ENCODE measurements at places on chromosomes 7 and 10.

- no peak for DNase-seq
Observed at GRCh38 chr10:5949009-5949759, 28.2 kb downstream of the IL15RA start.

DNA sequence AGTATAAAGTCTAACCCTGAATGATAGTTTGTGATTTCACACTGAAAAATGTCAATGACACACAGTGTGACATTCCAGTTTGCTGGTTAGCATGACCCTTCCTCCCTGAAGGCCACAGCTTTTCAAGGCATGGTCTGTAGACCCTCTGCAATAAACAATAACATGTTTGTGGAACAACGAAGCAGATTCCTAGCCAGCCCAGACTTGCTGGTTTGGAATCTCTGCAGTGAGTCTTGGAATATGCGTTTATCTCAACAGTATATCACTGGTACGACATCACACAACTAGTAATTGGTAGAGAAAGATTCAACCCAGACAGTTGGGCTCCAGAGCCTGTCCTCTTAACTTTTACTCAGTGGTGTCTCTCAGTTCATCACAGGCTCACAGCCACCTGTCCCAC lies 23.7 kb upstream of the DUSP5 start:
- DNase-seq: no peak

- no peak for DNase-seq
Observed at GRCh38 chr7:35691827-35692307, 3.1 kb downstream of the HERPUD2 start.

GRCh38 chr10:18325889-18326531 lies 185.8 kb downstream of the CACNB2 start:
- DNase-seq: no peak

DNA sequence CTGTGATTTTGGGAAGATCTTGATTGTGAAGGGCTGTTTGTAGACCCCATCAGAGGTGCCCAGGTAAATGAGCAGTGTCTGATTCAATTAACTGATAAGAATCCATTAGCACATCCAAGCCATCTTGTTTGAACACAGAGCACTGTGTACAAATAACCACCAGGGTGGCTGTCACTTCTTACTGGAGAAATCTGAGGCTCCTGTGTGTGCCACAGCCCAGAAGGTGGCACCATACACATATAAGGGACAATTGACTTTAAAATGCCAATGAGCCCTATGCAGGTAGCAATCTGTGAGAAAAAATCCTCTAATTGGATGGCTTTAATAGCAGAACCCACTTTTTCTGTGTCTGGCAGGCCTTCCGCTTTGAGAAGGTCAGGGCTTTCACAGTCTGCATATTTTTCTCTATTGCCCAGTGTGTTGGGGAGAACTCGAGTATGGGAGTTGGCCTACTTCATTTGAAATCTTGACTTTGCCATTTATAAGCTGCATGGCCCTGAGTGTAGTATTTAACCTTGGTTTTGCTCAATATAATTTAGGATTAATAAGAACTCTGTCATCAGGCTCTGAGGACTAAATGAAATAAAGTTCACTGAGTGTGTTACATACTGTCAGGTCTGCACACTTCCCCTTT lies 517.4 kb downstream of the CCSER2 start:
- DNase-seq: no peak

Data from activated CD8-positive, alpha-beta memory T cell treated with anti-CD3 and anti-CD28 coated beads for 1 hour (primary cell).